Placental epithelial cell (primary cell): ENCODE measurements at places on chromosomes 7 and 10. TPM values are rescaled to one million over a fixed set of nuclear protein-coding genes. Genes with fewer than 3 reads are reported as not detected.

The ABCB1 gene
- not detected in 2 replicates for total RNA-seq

The IGFBP1 gene
- total RNA-seq: under 0.01 TPM in 1 of 2 replicates, not detected in the other

The TRIP6 gene
- 67.5 and 94.1 TPM in 2 replicates for total RNA-seq

The CD36 gene
- total RNA-seq: 0.22 and 0.39 TPM in 2 replicates

The PLPP4 gene
- total RNA-seq: not detected in 2 replicates

The CARD11 gene
- total RNA-seq: 2.0 and 3.7 TPM in 2 replicates

The CYP26C1 gene
- total RNA-seq: not detected in 2 replicates

The SFR1 gene
- 10.8 and 11.4 TPM in 2 replicates for total RNA-seq

The SORBS1 gene
- 0.43 and 1.6 TPM in 2 replicates for total RNA-seq

The NPSR1 gene
- total RNA-seq: not detected in 2 replicates

The JAKMIP3 gene
- total RNA-seq: under 0.01 TPM in 2 replicates

The TRIM50 gene
- total RNA-seq: not detected in 2 replicates

The LRGUK gene
- total RNA-seq: under 0.01 and 0.33 TPM in 2 replicates

The STAG3 gene
- total RNA-seq: 1.2 and 2.1 TPM in 2 replicates

The CNNM2 gene
- total RNA-seq: 7.9 and 10.5 TPM in 2 replicates

The LEP gene
- total RNA-seq: under 0.01 TPM in 2 replicates

The CALHM2 gene
- 23.7 and 25.1 TPM in 2 replicates for total RNA-seq

The PKD1L1 gene
- total RNA-seq: under 0.01 TPM in 2 replicates

The ATAD1 gene
- total RNA-seq: 16.5 and 27.7 TPM in 2 replicates

The STEAP4 gene
- total RNA-seq: under 0.01 TPM in 1 of 2 replicates, not detected in the other

The OR13A1 gene
- 0.22 TPM in 1 of 2 replicates, not detected in the other for total RNA-seq

The LLCFC1 gene
- total RNA-seq: not detected in 2 replicates

The DYNC1I1 gene
- 1.6 and 2.7 TPM in 2 replicates for total RNA-seq

The ZFAND2A gene
- 11.4 and 19.2 TPM in 2 replicates for total RNA-seq

The CYP51A1 gene
- 70.3 and 189 TPM in 2 replicates for total RNA-seq

The STOX1 gene
- 0.22 and 0.39 TPM in 2 replicates for total RNA-seq
